Activated CD8-positive, alpha-beta T cell treated with anti-CD3 and anti-CD28 coated beads for 36 hours (primary cell): ENCODE measurements at places on chromosomes 12 and 14. TPM values are rescaled to one million over a fixed set of nuclear protein-coding genes. Genes with fewer than 3 reads are reported as not detected.

- no peak for DNase-seq
Measured at GRCh38 chr12:46365951-46366379, 6.6 kb downstream of the SLC38A2 start.

- DNase-seq, result no peak
Measured at GRCh38 chr12:67853204-67853603, 136.0 kb upstream of the IFNG-AS1 start.

DNA sequence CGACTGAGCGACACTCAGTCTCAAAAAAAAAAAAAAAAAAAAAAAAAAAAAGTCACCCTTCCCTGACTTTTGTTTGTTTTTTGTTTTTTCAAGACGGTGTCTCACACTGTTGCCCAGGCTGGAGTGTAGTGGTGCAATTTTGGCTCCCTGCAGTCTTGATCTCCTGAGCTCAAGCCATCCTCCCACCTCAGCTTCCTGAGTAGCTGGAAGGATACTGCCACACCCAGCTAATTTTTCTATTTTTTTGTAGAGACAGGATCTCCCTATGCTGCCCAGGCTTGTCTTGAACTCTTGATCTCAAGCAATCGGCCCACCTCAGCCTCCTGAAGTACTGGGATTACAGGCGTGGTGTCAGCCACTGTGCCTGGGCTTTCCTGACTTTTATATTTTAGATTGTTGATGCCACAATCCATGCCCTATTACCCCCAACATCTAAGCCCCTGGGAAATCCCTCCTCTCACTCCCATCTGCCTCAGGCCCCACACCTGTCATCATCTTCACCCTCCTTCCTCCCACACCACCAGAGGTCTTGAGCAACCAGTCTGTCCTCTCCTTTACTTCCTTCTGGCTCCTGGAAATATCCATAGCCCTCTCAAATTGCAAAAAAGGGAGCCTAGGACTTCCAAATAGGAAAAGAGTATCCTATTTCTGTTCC lies 7.8 kb downstream of the IKZF4 start:
- DNase-seq, result no peak

- DNase-seq, result no peak
Measured at GRCh38 chr12:47935184-47935583, 28.2 kb upstream of the TMEM106C start.

DNA sequence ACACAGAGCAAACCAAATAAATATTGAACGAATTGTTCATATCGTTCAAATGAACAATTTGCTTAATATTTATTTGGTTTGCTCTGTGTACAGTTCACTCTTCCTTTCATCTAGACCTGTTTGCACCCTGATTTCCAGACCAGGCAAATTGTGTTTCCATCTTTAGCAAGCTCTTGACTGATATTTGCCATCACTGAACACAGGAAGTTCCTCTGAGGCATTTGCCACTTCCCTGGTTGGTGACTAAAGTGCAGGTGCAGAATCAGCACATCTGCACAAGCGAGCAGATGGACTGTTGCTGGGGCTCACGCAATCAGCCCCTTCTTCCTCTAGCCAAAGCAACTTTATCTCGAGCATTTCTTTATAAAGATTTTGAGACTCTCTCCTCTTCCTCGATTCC lies 112.9 kb downstream of the DAAM1 start:
- DNase-seq, result peak; percentile 54

GRCh38 chr12:49801141-49802063 lies 26.8 kb downstream of the NCKAP5L start:
- no peak for DNase-seq

IGF1 gene
- total RNA-seq, result 0.90 TPM
